Activated naive CD8-positive, alpha-beta T cell treated with anti-CD3 and anti-CD28 coated beads for 36 hours (primary cell): ENCODE measurements at places on chromosomes 11 and 22. TPM values are rescaled to one million over a fixed set of nuclear protein-coding genes. Genes with fewer than 3 reads are reported as not detected.

DNA sequence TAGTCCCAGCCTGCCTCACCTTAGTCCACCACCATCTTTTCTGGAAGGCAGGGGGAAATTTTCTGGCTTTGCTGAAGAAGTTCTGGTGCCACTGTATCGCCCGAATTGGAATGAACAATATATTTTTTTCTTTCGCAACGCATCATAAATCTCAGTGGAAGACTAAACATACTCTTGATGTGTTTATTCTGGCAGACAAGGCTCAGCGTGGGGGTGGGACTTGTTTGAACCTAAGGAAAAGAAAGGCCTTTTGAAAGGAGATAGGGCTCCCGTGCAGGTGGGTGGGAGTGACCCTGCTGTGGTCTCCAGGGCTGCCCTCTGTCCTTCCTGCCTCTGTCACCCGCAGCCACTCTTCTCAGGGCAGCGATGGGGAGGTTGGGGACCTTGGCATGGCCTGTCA is 42.5 kb downstream of the CD82 start:
- peak overlapping the region; percentile 87 for H3K27ac ChIP-seq
- no peaks in the 10 kb centered on the region for H3K27me3 ChIP-seq
- peaks cover 63% of the 10 kb centered on the region for H3K36me3 ChIP-seq
- no peak overlapping the region for H3K4me3 ChIP-seq
- no peak for DNase-seq

C11orf91 gene
- total RNA-seq, result not detected

DNA sequence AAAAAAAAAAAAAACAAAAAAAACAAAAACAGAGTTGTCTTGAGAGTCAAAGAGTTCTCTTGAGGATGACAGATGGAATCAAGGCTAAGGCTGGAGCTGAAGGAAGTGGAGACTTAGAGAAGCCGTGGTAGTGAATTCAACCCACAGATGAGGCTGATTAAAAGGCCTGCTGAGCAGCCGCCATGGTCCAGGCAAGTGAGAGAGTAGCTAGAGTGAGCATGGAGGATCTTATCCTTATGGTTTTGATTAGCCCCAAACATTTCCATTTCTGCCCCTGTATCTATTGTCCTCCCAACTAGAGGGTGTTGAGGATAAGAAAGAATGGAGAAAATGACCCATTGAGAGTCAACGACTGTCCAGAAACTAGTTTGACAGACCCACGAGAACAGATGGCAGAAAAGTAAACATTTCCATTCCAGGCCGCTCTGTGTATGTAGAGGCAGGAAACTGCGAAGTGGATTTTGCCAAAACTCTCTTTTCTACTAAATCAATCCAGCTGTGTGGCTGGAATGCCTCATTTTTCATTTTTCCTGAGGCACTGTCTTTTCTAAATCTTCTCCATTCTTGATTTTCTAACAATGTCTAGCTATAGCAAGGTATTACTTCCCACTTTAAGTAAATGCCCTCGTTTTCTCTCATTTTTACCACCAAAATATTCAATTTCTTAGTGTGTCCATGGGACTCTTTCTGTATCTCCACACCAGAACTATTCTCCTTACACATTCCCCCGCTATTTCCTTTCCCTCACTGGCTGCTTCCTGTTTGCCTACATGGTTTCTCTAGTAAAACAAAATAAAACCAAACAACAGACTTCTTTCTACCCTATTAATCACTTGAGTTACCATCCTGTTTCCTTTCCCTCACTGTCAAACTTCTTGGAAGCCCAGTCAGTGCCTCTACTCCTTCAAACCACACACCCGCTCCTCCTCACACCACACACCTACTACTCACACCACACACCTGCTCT is 5.4 kb upstream of the MMP8 start:
- H3K36me3 ChIP-seq, result no peaks in the 10 kb centered on the region
- peaks cover 7% of the 10 kb centered on the region for H3K27me3 ChIP-seq
- no peak overlapping the region for H3K27ac ChIP-seq
- DNase-seq, result no peak

LRRC4C gene
- total RNA-seq, result not detected
